DMS 273 treated with DMSO at 0.1 percent for 48 hours (cell line): ENCODE measurements at places on chromosomes 5 and 9.

DNA sequence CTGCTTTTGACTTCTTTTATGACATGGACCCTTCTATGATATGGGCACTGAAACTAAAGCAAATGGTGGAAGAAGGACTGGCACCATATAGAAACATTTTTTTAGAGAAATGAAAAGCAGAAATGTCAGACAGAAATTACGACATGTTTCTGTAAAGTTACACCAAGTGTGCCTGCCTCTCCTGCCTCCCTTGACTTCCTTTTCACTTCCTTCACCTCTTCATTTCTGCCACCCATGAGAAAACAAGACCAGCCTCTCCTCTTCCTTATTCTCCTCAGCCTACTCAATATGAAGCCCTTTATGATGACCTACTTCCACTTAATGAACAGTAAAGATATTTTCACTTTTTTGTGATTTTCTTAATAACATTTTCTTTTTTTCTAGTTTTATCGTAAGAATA is 44.5 kb downstream of the ERCC6L2 start:
- DNase-seq: no peak

- no peak for DNase-seq
Observed at GRCh38 chr5:34570721-34571676, 85.1 kb upstream of the RAI14 start.

- no peak for DNase-seq
Observed at GRCh38 chr9:110820381-110820780, 151.8 kb downstream of the MUSK start.

GRCh38 chr9:94805585-94805984 is 79.1 kb downstream of the AOPEP start:
- DNase-seq: no peak

DNA sequence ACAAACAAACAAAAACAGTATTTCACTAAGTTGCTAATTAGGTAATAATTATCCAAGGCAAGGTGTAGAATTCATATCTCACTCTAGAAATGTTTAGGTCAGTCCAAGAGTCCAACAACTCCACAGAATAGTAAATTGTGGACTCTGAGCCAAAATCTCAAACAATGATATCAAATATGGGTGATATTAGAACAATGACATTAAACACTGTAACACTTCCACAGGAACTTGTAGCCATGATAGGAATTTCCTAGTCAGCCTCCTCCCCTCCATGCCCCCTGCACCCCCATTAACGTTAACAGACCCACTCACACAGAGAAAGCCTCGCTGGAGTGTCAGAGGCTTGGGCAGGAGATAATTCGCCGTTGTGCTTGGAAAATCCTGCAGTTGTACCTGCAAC is 305.0 kb upstream of the PIK3R1 start:
- no peak for DNase-seq

DNA sequence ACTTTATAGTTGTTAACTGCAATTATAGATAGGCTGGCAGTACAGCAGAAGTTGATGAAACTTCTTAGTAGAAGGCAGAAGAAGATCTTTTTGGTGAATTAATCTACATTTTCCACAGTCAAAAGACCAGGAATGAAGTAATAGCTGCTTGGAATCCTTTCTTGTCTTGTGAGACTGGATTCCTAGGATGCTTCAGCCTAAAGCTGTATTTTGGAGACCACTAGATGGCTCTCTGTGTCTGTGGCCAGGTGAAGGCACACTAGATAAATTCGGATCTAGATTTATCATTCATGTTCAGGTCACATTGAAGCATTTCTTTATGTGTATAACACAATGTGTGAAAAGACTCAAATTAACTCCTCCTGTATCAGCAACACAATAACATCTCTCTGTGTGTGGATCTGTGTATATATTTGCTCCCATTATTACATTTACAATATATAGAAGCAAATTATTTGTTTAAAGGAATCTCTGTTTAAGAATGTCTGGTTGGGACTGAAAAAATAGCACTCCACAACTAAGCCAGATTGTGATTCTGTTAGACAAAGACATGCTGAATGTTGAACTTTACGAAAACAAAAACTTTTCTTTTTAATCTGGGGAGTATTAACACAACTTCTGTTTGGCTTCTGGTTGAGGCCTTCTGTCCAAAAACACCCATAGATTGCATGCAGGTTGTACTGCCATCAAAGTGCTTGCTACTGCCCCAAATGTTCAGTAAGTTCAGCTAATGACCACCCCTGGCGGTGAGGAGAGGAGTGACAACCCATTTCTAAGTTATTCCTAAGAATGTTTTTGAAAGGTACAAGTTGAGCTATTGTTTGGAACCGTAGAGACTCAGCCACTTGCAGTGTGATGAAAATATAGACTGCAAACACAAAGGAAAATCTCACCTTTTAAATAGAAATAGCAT is 10.6 kb downstream of the GRIN3A start:
- DNase-seq: no peak

DNA sequence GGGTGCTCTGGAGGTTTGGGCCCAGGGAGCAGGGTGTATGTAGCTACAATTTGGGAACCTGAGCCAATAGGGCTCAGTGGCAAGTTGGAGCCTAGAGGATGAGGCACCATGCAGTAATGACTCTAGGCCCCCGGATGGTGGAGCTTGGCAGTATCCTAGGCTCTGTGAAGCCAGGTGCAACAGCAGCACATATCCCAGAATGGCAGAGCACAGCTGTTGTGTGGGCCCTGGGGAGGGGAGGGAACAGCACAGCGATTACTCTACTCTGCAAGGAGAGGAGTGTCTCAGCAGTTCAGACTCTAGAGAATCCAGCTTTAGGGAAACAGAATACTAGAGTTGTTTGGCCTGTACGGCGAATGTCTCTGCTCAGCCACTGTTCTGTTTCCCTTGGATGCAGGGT is 56.1 kb downstream of the LRRTM2 start:
- DNase-seq: peak; percentile 20

DNA sequence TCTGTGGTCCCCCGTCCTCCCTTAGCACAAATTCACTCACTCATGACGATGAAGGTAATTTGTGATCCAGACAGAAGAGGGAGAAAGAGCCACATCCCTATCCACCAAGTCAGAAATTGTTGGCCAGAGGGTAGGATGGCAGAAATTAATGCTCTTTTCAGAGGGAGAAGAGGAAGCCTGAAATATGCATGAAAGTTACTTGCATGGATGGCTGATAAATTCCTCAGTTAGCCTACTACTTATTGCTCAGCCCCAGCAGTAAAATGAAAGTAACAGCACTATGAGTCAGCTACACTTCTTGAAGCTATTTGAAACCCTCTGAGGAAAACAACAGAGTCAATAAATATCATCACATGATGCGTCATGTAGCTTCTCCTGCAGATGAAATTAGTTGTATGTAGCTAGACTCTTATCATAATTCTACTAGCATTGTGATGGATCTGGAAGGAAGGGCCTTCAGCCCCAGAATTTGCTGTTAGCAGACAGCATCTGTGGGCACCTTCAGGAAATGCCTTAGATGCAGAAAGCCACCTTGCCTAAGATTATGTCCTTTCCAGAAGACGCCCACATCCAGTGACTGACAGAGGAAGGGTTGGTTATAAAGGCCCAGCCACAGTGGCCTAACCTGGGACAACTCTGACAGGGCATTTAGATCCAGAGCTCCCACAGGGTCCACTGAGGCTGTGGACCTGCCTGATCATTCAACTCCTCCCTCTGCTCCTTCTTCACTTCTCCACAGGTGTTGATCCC is 81.2 kb upstream of the CCDC112 start:
- DNase-seq: no peak

DNA sequence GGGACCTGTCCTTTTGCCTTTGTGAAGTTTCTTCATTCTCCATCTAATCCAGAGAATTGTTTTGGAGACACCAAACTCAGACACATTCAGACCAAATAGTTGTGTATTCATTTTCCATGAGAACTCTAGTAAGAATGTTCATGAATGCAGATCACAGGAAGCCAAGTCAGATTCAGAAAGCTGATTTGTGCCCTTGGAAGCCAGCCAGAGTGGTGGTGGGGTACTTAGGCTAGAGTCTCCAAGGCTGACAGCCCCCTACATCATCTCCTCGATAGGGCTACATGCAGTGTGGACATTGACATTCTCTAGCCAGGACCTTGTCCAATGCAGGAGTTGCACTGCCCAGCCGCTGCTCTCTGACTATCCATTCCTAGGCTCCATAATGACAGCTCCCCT is 137.6 kb downstream of the UGCG start:
- no peak for DNase-seq
